NCI-H2081 (cell line): ENCODE measurements at places on chromosomes 1 and 21.

DNA sequence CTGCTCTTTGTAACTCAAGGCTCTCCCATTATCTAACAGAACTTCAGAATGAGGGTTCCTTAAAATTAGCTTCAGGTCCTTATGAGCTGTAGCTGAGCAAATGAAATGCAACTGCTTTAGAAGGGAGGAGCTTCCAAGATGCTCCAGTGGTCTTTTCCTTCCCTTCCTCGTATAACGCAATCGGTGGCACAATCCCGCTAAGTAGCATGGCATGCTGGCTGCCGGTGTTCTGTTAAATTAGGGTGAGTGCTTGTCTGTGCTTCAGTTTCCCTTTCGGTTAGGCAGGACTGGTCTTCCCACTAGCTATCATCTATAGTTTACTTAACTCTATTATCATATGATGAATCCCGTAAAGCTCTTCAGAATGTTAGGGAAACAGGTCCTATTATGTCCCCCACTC is 917 bp downstream of the KIAA0040 start:
- no peak for DNase-seq

DNA sequence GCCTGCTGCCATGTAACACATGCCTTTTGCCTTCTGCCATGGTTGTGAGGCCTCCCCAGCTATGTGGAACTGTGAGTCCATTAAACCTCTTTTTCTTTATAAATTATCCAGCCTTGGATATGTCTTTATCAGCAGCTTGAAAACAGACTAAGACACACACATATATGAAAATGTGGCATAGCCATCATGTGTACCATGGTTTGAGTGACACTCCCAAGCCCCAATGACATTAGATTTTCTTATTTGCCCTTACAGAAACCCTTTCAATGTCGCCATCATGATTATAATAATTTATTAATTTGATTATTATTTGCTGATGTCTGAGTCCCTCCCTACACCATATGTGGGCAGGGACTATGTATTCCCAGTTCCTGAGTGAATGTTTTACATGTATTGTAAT is 63.5 kb upstream of the FGGY start:
- no peak for DNase-seq

- DNase-seq, result no peak
Measured at GRCh38 chr1:86152887-86153286, 3.7 kb downstream of the COL24A1 start.

- DNase-seq, result no peak
Measured at GRCh38 chr1:101898137-101898536, 98.6 kb downstream of the OLFM3 start.

- DNase-seq, result peak; percentile 31
Measured at GRCh38 chr21:39441502-39442475, 3.8 kb downstream of the LCA5L start.

GRCh38 chr1:66490816-66491215 is 43.1 kb upstream of the SGIP1 start:
- DNase-seq, result no peak

- no peak for DNase-seq
Measured at GRCh38 chr21:34956416-34957316, 92.4 kb downstream of the RUNX1 start.

DNA sequence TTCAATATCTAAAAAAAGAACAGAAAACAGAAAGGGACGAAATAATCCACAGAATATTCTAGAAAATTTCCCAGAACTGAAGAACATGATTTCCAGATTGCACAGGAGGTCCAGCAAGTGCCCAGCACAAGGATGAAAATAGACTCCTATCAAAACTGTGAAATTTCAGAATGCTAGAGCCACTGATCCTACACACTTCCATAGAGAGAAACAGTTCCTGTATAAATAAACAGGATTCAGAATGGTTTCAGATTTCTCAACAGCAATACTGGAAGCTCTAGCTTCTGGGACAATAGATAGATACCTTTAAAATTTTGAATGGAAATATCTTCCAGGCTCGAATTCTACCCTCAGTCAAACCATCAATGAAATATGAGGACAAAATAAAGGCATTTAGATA is 4.6 kb downstream of the TARBP1 start:
- no peak for DNase-seq

- no peak for DNase-seq
Measured at GRCh38 chr1:24963099-24963872, 33.2 kb upstream of the RUNX3 start.

DNA sequence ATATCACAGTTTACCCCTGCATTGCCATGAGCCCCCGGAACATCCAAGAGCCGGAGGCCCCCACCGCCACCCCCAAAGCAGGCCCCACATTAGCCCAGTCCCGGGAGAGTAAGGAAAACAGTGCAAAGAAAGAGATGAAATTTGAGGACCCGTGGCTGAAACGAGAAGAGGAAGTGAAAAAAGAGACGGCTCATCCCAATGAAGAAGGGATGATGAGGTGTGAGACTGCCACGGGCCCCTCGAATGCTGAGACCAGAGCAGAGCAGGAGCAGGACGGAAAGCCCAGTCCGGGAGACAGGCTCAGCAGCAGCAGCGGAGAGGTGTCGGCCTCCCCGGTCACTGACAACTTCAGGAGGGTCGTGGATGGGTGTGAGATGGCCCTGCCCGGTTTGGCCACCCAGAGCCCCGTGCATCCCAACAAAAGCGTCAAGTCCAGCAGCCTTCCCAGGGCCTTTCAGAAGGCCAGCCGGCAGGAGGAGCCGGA is 532.4 kb downstream of the KIF26B start:
- no peak for DNase-seq

- DNase-seq, result no peak
Measured at GRCh38 chr1:234489007-234489697, 10.2 kb upstream of the TARBP1 start.

- DNase-seq, result no peak
Measured at GRCh38 chr1:24435782-24436365, 20.3 kb downstream of the NIPAL3 start.

DNA sequence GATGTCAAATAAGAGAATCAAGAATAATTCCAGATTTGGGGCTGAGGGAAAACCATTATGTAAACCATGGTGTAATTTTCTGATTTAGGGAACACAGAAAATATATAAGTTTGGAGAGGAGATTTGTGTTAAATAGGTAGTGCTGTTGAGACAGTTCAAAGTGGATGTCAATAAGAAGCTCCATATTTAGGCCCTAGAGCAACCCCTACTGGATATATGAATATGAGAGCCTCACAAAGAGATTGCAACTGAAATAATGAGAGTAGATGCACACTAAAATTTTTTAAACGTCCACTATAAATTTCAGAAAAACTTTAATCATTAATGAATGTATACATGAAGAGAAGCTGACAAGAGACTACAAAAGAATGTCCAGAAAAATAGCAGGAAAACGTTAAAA is 1447.8 kb upstream of the PRMT6 start:
- no peak for DNase-seq

GRCh38 chr21:34702341-34703170 is 33.8 kb downstream of the CLIC6 start:
- DNase-seq, result no peak

- no peak for DNase-seq
Measured at GRCh38 chr1:212691561-212692071, 8.0 kb downstream of the BATF3 start.

GRCh38 chr1:1677718-1678580 is 14.6 kb downstream of the SLC35E2B start:
- DNase-seq, result no peak

GRCh38 chr1:68085752-68086151 is 35.3 kb upstream of the DIRAS3 start:
- no peak for DNase-seq

DNA sequence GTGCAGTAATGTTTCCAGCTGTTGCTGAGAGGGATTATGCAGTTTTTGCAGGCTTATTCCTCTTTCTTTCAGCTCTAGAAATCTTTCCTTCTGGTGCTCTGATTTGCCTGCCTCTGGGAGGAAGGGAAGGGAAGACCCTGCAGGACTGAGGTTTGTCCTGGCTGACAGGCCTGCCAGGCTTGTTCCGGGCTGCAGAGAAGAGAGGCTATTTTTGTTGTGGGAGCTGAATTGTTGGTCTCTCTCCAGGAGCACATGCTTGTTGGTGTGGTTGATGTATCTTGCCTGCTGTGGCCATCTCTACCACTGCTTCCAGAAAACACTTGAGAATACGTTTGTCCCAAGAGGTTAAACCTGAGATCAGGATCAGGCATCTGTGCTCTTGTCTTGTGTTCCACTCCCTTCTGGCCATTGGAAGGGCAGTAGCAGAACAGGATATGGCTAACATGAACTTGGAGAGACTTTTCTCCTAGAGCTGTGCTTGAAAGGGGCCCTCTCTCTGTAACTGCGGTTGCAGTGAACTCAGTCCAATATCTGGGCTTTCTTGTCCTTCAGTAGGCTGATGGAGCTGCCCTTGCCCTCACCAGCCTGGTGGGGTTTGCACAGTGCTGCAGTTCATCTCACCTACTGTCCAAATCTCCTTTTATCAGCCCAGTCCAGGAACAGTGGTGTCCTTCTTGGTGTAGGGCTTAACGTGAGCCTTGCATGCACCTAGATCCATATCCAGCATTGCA is 21.5 kb upstream of the SLC25A34 start:
- no peak for DNase-seq

- no peak for DNase-seq
Measured at GRCh38 chr1:186239171-186239570, 135.9 kb downstream of the TPR start.

GRCh38 chr1:147648933-147649332 is 21.4 kb downstream of the ACP6 start:
- DNase-seq, result no peak

DNA sequence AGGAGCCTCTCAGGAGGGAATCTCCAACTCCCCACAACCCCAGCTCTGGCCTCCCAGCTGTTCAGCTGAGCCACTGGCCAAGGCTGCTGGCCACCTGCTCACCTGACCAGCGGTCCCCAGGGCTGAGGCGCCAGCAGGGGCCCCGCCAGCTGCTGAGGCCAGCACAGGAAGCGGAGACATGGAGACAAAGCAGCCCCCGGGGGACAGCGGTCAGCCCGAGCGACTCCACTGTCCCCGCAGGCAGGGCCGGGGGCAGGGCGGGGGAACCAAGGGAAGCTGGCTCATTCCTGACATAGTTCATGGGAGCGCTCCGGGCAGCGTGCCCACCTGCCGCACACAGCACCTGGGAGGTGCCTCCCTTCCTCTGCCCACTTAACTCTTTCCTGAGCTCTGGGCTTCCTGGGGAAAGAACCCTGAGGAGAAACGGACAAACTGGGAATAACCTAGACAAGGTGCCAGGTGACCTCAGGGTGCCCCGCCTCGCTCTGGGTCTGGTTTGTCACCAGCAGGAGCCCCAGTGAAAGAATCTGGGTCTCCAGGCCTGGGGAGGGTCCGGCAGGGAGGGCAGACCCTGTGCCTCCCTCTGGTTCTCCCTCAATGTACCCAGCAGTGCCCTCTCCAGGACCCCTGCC is 10.7 kb downstream of the EPHA2 start:
- peak; percentile 38 for DNase-seq

- DNase-seq, result no peak
Measured at GRCh38 chr1:106907795-106908194, 148.7 kb upstream of the PRMT6 start.

DNA sequence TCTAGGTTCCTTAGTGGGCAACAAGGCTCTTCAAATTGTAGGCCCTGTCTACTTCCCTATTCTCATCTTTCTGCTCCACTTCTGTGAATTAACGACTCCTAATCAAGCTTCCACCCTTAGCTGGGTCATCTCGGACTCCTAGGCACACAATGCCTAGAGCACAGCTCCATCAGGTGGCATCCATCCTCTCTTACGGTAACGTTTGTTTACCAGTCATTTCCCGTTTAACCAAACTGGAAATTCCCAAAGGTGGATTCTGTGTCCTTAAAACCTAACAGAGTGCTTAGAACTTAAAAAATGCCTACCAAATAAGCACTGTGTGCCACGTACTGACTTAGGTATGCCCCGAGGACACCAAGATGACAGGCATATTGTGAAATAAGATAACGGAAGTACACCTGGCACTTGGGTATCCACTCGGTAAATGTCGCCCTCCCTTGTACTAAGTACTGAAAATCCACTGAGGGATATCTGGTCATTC is 1.5 kb downstream of the PARP1 start:
- peak; percentile 10 for DNase-seq

DNA sequence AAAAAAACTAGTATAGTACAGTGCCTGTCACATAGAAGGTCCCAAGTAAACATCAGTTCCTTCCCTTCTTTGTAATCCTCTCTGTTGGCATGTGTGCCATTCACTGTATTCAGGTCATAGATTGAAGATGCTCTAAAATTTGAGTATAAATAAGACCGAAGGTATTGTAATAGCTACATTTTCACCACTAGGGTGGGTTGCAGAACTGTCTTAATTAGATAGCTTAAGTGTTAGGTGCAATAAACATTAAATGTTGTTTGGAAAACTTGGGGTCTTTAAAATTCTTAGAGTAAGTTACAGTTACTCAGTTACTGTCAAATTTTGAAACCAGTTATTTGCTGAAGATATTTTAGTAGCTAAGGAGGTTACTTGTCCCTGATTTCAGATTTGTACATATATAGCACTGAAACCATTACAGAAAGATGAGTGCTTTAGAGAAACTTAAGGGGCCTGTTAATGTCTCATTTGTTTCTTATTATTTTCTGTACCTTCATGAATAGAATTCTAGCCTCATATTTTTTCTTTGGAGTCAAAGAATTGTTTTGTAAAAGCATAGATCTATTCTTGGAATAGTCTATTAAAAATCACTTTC is 24.3 kb downstream of the PER3 start:
- DNase-seq, result peak; percentile 4
